Left ventricle myocardium inferior (tissue), 1 donor: ENCODE measurements at places on chromosomes 4 and X. TPM values are rescaled to one million over a fixed set of nuclear protein-coding genes. Genes with fewer than 3 reads are reported as not detected.
A peak's percentile ranks its signal among the peaks of the same experiment; 100 is the strongest.

GRCh38 chr4:3514221-3514780 lies 17.9 kb downstream of the LRPAP1 start:
- no peak for DNase-seq
- H3K4me3 ChIP-seq = no peak overlapping the region
- peak overlapping the region; percentile 4 for H3K27ac ChIP-seq
- peaks cover 91% of the 10 kb centered on the region for H3K36me3 ChIP-seq
- peaks cover 3% of the 10 kb centered on the region for H3K4me1 ChIP-seq
- H3K27me3 ChIP-seq = no peaks in the 10 kb centered on the region

GRCh38 chr4:17717301-17717700 lies 64.1 kb downstream of the FAM184B start:
- no peak overlapping the region for H3K27ac ChIP-seq
- H3K4me3 ChIP-seq = no peak overlapping the region
- no peaks in the 10 kb centered on the region for H3K36me3 ChIP-seq

DNA sequence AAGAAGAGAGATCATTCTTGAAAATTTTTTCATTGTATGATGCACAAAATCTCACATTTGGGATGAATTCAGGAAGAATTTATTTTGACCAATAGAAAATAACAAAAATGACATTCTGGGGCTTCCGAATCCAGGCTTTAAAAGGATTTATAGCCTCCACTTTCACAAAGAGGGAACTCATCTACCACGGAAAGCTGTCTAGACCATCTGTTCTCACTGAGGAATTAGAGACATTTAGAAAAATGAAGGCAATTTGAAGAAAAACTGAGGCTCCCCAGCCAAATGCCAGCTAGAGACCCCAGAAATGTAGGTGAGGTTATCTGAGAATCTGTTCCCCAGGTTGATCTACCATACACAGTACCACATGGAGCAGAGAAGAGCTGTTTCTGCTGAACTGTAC lies 464.3 kb downstream of the TMA16 start:
- H3K36me3 ChIP-seq = no peaks in the 10 kb centered on the region
- no peaks in the 10 kb centered on the region for H3K4me1 ChIP-seq
- H3K27me3 ChIP-seq = no peaks in the 10 kb centered on the region
- no peak overlapping the region for H3K27ac ChIP-seq
- H3K4me3 ChIP-seq = no peak overlapping the region

GRCh38 chr4:99821918-99822503 lies 5.4 kb downstream of the DAPP1 start:
- H3K4me1 ChIP-seq = peaks cover 13% of the 10 kb centered on the region
- H3K4me3 ChIP-seq = peak overlapping the region; percentile 51

Gene CFAP99
- not detected for total RNA-seq
